ENCODE measurements at places on chromosomes 4 and X.

GRCh38 chr4:183721207-183722081 lies 62.4 kb downstream of the TRAPPC11 start:
- DNase-seq: no peak

GRCh38 chr4:170675568-170676262 lies 586.0 kb upstream of the AADAT start:
- DNase-seq: no peak

DNA sequence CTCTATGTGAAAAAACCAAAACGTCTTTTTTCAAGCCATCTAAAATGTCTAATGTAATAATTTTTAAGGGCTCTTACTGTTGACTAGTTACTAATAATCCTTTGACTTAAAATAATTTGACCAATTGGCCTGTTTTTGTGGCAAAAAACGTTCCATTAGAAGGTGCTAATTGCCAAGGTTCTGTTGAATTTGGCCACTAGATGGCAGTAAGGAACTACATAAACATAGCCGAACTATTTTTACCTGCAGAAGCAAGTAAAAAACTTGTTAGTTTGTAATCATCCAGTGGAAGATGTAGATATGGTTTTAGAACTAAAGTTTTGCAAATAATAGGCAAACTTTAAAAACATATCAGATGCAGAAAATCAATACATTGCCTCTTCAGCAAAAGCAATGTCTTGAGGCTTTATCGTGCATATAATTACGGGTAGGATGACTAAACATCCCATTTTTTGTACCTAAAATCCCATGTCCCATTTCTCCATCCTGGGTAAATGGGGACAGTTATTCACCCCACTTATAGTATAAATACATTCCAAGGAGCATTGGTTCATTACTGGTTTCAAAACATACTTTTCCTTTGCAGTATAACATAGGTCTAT lies 57.6 kb downstream of the PROM1 start:
- no peak for DNase-seq

DNA sequence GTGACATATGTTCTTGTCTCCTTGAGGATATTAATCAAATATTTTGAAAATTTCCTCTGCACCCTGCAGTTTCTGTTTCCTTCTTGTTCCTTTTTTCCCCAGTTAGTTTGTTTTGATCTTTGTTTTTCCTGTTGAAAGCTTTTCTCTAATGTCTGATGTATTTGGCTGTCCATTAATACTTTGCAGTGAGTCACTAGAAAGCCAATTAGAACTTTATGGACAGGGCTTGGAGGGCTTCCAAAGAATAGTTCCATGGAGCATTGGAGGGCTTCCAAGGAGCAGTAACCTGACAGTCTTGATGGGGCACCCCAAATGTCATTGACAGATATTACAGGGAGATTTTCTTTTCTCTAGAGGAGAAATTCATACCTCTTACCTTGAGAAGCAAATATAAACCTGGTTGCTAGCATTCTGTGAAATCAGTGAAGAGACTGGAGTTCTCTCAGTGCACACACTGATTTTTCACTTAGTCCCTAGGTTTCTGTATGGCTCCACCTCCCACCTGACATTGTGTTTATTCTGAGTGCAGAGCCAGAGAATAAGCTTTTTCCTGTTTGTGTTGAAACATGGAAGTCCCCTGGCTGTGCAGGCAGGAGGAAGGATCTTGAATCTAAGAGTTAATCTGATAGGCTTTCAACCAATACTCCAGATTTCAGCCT lies 26.5 kb downstream of the SPARCL1 start:
- DNase-seq: no peak

GRCh38 chrX:39063037-39063436 lies 261.8 kb downstream of the MID1IP1 start:
- DNase-seq: no peak

DNA sequence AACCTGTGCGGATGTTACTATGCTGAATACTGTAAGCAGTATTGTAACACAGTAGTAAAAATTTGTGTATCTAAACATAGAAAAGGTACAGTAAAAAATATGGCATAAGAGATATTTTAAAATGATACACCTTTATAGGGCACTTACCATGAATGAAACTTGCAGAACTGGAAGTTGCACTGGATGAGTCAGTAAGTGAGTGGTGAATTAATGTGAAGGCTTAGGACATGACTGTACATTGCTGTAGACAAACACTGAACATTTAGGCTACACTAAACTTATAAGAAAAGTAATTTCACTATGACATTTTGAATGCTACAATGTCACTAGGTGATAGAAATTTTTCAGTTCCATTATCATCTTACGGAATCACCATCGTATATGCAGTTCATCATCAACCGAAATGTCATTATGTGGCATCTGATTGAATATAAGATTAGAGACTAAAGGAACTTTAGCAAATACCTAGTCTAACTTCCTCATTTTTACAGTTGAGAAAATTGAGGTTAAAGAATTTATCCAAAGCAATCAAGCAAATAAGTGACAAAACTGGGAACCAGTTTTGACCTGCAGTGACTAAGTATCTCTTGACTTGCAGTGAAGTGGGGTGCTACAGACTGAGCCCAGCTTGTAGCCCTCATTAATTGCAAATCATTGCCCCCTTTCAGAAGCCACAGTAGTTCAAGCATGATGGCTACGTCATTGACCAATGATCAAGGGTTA lies 55.3 kb downstream of the EGF start:
- DNase-seq: no peak

DNA sequence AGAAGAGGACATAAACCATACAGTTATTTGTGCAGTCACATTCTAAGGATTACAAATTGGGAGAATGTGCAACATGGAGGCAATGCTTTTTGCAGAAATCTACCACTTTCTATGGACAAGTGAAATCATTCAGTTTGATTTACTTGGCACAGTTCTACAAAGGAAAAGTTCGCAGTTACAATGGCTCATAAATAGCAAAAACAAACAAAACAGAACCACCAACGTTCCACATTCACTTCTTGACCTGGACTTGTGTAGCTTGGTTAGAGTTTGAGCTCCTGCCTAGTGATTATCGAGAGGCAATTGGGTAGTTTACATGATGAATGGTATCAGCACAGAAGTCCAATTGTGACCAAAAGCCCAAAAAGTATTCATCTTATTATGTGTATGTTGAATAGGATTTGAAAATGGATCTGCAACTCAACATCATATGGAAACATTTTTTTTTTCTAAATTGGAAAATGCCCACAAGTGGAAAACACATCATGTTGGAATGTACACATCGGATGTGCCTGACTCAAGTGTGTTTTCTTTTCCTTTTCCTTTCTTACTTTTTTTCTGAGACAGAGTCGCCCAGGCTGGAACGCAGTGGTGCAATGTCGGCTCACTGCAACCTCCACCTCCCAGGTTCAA lies 123.8 kb downstream of the LUZP4 start:
- DNase-seq: no peak

All from omental fat pad (tissue), 4 donors.